ENCODE measurements at places on chromosomes 3 and 15.

DNA sequence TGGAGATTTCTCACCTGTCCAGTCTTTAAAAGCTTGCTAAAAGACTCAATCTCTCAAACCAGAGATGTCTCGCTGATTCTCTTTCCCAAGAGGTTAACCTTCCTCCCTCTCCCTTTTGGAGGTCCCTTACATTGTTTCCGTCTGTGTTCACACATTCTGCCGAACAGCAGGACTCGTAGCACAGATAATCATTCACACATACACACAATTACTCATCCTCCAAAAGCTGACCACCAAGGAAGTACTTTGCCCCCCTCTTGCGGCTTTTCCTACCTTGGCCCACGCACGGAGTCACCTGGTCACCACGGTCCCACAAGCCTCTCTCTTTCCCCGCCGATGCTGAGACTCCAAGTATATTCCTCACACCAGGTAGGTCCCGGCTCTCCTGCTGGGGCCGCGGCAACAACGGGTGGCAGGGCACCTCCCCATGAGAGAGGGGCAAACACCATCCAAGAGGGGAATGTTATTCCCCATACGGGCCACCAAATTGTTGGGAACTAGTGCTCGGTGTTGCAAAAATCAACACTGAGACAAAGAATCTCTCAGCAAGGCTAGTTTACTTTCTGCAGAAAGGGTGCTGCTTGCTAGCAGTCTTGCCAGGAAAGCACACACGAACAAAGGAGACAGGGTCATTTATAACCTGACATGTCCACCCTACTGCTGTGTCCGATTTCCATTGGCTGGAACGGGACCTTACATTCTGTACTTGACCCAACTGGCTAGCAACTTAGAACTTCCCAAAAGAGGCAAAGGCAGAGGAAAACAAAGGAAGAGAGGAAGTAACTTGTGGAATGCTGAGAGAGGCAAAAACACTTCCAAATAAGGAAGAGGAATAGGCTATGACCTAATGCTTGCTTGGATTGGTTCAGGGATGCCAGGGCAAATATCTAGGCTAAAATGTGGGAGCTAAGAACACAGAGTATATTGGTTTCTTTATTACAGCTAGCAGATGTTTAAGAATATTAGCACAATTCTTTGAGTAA lies 102.1 kb upstream of the NECTIN3 start:
- no peak for DNase-seq

GRCh38 chr3:72213296-72214065 lies 428.5 kb upstream of the PROK2 start:
- no peak for DNase-seq

DNA sequence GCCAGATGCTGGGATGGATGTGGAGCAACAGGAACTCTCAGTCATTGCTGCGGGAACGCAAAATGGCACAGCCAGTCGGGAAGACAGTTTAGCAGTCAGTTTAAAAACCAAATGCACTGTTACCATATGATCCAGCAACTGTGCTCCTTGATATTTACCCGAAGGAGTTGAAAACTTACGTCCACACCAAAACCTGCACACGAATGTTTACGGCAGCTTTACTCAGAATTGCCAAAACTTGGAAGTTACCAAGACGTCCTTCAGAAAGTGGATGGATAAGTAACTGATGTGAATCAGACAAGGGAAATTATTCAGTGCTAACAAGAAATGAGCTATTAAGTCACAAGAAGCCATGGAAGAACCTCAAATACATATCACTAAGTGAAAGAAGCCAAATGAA lies 36.1 kb upstream of the SLC41A3 start:
- DNase-seq = no peak

GRCh38 chr3:3707858-3708768 lies 91.1 kb upstream of the LRRN1 start:
- DNase-seq = no peak

DNA sequence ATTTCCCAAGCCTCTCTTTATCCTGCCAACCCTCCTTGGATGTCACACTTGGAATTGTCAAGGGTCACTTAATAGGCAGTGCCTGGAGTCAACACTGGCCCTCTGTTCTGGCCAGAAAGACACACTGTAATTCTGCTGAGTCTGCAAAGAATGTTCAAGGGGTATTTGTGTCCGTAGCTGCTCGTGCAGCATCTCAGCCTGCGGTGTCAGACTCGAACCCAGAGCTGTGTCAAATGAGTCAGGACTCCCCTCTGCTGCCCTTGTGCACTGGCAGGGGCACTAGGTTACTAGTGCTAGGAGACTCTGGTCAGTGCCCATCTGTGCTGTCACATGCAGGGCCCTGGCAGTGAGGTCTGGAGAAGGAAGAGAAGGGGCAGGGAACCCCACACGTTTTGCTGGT lies 795 bp upstream of the AHSG start:
- no peak for DNase-seq

DNA sequence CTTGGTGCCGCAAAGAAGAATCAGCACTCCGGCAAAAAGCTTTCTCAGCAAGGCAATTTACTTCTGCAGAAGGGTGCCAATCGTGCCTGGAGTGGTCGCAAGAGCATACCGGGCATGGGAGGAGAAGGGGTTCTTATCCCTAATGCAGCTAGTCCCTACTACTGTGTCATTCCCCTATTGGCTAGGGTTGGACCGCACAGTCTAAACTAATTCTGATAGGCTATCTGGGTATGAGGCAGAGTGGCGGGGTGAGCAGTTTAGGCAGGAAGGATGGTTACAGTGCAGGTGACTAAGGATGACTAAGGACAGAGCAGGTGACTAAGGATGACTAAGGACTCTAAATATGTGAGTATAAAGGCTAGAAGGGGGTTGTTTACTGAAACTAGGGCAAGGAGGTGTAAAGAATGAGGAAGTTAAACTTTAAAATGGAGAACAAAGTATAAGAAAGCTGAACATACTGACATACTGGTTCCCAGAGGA lies 52.9 kb downstream of the PGBD4 start:
- peak; percentile 6 for DNase-seq

DNA sequence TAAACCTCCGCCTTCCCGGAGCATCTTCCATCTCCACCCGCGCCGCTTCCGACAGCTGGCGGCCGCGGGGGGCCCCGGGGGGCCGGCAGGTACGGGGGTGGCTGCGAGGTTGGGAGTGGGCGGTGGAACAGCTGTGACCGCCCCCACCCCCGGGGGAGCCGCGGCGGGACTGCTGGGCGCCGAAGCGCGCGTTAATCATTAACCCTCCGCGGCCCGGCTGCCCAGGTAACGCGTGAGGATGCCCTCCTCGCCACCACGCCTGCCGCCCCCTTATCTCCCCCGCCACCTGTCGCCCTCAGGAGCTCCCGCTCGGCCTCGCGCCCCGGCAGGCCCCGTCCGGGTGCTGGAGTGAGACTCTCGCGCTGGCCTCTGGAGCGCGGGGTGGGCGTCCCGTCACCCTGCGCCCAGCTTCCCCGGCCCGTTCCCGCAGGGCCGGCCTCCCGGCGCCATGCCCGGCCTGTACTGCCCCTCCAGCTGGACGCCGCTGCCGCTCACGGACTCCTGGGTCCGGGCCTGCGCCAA lies 757 bp downstream of the VWA5B2 start:
- peak; percentile 37 for DNase-seq

DNA sequence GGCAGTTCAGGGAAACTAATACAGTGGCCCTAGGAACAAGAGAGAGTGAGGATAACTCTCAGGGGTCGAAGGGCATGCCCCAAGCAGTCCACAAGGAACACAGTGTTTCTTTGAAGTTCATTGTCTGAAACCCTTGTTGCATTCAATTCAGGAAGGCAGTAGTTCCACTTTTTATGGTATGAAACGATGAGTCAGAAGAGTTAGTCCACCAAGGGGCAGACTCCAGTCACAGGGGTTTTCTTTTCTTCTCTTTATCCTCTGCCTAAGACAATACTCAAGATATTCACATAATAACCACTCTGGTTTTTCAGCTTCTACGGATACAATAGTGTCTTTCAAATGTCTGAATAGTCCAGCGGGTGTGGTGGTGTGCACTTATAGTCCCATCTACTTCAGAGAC lies 23.7 kb upstream of the TICRR start:
- no peak for DNase-seq

- DNase-seq = no peak
These were observed 421 bp downstream of the KLHL18 start for GRCh38 chr3:47283193-47283537.

DNA sequence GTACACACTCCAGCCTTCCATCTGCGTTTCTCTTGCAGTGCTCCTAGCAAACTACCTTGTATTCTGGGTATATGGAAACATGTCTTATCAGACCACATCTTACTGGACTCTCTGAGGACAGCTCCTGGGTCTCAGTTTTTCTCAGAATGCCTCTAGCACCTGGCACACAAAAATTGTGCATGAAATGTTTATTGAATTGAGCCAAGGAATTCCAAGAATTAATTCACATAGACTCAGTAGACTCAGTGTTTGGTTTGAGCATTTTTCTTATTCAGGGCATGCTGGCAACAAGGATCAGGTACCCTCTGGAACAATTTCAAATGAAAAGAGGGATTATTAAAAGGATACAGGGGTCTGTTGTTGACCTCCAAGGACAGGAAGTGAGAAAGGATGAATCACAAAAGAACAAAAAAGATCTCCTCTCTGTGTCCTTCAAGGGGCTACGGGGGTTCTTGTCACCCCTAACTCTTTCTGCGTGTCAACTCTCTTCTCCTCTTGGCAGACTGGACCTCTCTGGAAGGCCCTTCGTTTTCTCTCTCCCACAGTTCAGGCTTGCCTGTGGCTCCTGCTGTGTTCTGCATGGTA lies 270.0 kb upstream of the HES1 start:
- DNase-seq = no peak

DNA sequence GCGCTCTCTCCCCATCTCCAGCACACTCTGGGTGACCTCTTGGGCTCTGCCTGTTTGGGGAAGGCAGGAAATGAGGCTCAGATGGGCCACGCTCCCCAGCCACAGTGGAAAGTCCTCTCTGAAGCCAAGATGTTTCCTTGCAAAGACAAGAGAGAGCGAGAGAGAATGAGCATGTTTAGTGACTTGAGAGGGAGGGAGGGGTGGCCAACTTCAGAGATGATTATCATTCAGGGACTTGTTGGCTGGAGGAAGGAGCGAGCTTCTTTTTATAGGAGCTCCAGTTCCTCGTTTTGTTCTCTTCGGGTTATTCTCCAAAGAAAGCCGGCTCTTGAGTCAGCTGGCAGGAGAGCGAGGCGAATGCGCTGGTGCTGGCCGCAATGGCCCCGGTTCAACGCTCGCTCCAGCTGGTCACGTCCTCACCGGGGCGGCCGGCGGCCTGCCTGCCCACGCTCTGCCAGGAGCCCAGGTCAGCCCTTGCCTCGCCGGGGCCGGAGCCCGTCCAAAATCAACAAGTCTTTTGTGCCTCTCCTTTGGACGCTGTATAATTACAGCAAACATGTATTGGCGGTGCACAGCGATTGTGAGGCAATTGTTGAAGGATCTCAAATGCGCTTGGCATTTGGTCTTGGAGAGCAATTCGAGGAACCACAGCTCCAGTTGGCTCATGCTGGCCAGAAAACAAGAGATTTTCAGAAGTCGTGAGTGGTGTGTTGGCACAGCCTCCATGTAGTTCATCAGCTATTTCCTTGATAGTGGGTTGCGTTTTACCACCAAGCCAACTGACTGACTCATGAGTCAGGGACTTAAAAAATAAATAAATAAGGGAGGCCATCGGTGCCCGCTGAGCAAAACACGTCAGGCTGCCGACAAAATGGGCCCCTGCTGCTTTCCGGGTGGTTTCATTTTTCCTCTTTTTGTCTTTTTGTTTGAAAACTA lies 288.6 kb downstream of the UACA start:
- DNase-seq = peak; percentile 61

GRCh38 chr15:73467758-73468157 lies 24.8 kb downstream of the REC114 start:
- DNase-seq = no peak

DNA sequence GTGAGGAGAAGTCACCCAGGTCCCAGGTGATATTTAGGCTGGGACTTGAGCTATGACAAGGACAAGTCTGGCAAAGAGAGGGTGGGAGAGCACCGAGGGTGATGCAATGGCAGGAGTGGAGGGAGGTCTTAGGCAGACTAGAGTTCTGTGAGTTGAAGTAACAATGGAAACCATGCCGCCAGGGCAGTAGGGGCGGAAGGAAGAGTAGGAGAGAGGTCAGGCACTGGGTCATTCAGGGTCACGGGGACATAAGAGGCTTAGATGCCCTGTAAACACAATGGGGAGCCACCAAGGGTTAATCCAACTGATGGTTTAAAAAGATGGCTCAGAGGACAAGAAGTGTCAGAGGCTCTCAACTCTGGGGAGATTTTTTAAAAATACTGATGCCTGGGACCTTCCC lies 199.7 kb upstream of the LRTM1 start:
- no peak for DNase-seq

GRCh38 chr3:188497021-188497420 lies 343.1 kb downstream of the LPP start:
- DNase-seq = no peak

DNA sequence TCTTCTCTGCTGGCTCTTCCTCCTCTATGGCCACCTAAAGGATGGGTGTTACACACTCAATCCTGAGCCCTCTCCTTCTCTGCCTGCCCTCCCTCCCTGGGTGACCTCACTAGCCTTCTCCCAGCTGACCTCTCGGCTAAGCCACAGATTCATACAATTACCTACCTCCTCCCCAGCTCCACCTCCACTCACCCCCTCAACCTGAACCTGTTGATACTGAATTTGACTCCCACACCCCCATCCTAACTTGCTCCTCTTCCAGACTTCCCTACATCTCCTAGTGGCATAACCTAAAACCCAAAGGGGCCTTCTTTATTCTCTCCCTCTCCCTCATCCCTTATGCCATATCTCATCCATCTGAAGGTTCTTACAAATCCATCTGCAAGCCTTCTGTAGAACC lies 17.1 kb downstream of the HOMER2 start:
- DNase-seq = no peak

DNA sequence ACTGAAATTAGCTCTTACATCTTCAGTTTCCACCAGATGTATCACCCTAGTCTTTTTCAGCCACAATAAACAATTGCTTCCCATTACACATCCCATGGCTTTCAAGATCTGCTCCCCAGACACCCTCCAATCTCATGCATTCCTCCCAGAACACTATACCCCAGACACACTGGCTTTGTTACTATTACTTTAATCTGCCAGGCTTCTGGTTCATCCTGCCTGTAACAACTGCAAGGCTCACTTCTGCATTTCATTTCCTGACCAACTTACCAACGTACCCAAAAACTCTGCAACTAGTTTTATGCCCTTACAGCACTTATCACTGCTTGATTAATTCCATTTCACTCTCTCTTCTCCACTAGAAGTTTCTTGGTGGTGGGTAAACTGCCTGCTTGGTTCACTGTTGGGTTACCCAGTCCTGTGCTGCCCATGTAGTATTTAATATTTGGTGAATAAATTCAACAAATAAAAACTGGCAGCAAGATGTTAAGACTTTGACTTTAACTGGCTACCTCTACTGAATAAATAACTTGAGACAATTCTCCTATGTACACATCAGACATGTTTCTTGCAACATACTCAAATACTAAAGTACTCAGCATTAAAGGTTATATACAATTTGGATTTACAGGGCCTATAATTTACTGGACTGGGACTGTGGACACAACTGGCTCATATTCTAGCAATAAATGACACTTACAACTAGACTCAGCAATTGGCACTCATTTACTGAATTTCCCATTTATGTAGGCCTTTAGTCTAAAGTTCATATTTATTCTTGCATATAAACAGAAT lies 2.7 kb downstream of the RPL22L1 start:
- DNase-seq = peak; percentile 78

- DNase-seq = no peak
These were observed 41.3 kb downstream of the GOLGA8S start for GRCh38 chr15:23395832-23396231.

Measured in B cell (primary cell).